AG08396 (cell line): ENCODE measurements at places on chromosomes 11 and 22.

GRCh38 chr22:40326905-40327735 lies 19.2 kb upstream of the ADSL start:
- DNase-seq: no peak

- DNase-seq: no peak
Observed at GRCh38 chr22:30875481-30876215, 92.9 kb downstream of the MORC2 start.

- no peak for DNase-seq
Observed at GRCh38 chr11:4677948-4678347, 19.7 kb downstream of the OR51E2 start.

DNA sequence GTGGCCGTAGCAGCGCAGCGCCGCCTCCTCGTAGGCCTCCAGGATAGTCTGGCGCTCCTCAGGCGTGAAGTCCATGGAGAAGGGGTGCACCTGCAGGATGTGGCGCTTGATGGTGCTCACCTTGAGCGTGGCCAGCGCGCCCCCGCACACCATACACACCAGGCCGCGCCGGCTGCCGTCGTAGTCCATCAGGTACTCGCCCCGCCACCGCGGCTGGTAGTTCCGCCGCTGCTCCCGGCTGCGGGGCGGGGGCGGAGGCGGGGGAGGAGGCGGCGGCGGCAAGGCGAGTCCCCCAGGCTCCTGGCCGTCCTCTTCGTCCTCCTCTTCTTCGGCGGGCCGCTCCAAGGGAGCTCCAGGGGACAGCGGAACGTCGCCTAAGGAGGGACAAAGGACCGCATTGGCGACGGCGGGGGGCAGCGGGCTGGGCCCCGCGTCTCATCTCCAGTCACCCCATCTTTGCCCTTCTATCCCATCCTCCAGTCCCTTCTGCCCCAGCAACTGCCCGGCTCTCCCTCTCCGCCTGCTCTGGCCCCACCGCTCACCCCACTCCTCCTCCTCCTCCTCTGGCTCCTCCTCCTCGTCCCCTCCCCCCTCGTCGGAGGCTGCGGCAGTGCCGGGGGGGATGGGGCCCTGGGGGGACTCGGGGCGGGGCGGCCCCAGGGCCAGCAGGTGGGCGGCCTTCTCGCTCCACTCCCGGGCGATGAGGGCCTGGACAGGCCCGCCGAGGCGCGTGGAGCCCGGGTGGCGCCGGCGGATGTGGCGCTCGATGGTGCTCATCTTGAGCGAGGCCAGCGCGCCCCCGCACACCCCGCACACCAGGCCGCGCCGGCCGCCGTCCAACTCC lies 4.9 kb downstream of the ZFTA start:
- peak; percentile 24 for DNase-seq

DNA sequence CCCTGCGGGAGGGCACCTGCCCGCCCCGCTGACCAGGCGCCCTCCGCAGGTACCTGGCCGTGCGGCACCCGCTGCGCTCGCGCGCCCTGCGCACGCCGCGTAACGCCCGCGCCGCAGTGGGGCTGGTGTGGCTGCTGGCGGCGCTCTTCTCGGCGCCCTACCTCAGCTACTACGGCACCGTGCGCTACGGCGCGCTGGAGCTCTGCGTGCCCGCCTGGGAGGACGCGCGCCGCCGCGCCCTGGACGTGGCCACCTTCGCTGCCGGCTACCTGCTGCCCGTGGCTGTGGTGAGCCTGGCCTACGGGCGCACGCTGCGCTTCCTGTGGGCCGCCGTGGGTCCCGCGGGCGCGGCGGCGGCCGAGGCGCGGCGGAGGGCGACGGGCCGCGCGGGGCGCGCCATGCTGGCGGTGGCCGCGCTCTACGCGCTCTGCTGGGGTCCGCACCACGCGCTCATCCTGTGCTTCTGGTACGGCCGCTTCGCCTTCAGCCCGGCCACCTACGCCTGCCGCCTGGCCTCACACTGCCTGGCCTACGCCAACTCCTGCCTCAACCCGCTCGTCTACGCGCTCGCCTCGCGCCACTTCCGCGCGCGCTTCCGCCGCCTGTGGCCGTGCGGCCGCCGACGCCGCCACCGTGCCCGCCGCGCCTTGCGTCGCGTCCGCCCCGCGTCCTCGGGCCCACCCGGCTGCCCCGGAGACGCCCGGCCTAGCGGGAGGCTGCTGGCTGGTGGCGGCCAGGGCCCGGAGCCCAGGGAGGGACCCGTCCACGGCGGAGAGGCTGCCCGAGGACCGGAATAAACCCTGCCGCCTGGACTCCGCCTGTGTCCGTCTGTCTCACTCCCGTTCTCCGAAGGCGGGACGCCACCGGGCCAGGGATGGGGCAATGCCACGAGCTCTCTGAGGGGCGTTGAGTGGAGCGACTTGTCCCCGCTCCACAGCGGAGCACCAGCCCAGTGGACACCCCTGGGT lies 1.8 kb downstream of the GALR3 start:
- DNase-seq: no peak

DNA sequence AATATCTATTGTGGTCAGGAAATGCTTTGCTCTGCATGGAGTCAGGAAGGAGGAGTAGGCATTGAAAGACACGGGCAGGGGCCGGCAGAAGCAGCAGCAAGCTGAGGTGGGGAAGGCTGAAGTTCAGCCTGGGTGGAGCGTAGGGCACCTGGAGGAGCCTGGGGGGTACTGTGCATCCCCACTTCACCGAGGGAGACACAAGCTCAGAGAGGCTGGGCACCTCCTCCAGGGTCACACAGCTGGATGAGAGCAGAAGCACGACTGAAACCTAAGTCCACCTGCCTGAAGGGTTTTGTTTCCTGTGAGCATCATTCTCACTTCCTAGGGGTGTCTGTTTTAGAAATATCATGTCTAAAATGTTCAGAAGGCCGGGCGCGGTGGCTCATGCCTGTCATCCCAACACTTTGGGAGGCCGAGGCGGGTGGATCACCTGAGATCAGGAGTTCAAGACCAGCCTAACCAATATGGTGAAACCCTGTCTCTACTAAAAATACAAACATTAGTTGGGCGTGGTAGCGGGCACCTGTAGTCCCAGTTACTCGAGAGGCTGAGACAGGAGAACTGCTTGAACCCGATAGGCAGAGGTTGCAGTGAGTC lies 138.3 kb downstream of the MPPED1 start:
- no peak for DNase-seq

DNA sequence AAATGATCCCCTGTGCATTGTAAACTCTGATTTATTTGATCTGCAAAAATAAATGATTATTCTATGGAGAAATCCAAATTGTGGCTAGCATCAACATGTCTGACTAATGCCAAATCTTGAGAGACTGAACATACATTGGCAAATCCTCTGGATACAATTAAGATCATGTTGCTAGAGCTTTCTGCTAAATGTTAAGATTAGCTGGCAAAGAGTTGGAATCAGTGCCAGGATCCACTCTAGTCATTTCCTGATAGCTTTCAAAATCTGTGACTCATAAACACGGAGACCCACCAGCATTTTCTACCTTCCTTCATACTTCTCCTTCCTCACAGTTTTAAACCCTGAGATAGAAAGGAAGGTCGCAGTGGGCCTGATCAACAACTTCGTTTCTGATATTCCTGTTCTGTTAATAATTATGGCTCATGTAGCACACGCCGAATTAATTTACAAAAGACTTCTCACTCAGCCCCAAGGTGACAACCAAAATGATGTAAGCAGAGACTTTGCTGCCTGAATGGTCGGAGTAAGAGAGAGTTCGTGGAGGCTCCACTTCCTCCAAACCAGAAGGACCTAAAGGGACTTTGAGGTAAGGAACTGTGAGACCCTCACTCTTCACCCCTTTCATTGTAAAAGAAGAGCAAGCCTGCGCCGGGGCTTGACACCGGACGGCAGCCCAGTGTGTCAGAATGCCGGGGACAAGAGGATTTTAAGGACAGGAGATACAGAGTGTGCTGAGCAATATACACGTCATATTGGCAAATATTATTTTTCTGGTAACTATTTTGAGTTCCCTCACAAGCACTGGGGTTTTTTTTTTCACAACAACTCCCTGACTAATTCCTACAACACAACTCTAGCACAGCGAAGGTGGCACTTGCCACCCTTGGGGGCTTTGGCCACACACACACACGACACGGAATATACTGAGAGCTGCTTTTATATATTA lies 42.0 kb downstream of the SERPINH1 start:
- peak; percentile 70 for DNase-seq

DNA sequence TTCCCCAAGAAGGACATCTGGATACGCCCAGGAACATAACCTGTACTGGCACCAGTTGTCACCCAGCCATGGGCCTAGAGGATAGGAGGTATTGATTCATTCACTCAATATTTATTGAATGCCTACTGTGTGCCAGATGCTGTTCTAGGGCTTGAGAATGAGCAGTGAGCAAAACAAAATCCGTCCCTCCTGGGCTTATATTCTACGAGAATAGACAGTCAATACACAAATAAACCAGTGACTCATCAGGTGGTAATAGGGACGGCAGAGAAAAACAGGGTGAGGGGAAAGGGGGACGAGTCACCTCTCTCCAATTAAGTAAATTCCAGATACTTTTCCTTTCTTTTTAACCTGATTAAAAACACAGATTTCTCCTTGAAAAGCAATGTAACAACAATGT lies 103.5 kb downstream of the MICAL2 start:
- DNase-seq: no peak

DNA sequence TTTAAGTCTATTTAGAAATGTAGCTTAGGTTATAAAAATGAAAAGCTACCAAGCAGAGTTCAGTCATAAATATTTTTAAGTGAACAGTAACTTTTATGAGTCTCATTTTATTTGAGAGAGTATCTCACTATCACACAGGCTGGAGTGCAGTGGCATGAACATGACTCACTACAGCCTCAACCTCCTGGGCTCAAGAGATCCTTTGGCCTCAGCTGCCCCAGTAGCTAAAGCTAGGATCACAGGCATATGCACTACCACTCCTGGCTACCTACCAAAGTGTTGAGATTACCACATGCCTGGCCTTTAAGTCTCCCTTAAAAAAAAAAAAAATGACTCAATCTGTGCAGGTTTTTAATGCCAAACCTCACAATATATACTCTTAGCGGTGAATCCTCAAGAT lies 34.7 kb upstream of the CLNS1A start:
- peak; percentile 51 for DNase-seq

DNA sequence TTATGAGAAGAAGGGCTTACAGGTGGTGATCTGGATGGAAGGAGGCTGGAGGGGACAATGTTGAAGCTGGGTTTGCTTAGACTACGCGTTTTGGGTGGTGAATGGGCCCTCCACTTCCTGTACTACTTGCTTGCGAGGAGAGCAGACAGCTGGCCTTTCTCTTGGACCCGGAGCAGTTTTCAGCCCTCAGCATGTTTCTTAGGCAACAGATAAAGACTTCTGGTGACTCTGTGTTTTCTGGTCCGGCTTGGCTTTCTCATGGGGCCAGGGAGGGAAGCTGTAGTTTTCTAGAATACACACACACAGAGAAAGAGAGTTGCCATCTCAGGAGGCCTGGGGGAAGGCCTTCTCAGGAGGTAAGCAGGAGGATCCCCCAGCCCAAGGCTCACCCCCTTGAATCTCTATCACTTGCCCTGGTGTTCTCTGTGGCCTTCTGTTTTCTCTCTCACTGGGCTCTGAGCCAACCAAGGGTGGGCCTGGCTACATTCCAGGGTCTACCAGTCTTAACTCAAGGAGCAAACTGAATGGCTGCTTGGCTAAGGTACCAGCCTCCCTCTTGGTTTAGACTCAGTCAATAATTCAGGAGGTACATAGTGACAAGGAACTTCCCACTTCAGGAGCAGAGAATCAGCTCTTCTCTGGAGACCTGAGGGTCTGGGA lies 2.4 kb downstream of the CCS start:
- no peak for DNase-seq

- DNase-seq: no peak
Observed at GRCh38 chr11:85903406-85903805, 48.2 kb downstream of the CCDC83 start.

DNA sequence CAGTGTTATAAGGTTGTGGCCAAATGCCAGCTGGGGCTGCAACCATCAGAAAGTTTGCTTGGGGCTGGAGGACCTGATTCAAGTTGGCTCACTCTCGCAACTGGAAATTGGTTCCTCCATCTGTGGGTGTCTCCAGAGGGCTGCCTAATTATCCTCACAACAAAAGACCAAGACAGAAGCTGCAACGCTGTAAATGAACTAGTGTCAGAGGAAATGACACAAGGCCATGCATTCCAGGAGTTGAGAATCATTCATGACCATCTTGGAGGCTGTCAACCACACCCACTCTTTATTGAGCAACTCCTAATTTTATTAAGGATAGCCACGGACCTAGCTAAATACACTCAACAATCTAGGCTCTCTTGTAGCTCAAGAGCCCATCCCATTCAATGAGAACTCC lies 1060.8 kb downstream of the OPCML start:
- DNase-seq: no peak

DNA sequence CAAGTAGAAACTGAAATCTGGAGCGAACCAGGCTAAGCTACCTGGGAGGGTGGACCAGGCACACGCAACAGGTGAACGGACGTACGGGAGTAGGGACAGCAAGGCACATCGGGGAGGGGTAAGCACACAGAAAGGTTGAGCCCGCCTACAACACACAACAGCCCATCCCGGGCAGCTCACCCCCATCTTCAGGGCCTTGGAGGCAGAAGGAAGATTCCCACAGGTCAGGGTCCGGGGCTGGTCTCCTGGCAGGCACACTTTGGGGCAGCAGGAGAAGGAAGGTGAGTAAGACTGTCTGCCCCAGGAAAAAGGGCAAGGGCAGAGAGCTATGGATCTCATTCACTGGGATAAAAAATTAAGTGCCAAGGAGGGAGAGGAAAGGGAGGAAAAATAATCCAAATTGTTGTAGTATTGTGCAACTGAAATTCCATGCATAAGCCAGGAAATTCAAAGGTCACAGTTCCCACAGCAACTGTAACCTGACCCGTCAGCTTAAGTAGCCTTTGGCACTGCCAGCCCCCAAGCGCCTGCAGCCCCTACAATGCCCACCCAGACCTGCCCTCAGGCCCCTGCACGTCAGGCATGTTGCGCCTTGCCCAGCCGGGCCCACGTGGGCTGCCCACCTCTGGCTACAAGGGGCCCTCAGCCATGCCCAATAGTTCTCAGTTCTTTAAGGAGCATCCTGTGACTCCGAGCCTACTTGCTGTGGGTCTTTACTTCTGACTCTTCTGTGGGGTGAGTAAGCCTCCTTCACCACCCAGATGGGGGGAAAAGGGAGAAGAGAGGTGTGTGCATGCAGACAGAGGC lies 51.8 kb downstream of the MICAL3 start:
- DNase-seq: peak; percentile 72

- no peak for DNase-seq
Observed at GRCh38 chr11:97157221-97157740, 767.5 kb downstream of the JRKL start.

DNA sequence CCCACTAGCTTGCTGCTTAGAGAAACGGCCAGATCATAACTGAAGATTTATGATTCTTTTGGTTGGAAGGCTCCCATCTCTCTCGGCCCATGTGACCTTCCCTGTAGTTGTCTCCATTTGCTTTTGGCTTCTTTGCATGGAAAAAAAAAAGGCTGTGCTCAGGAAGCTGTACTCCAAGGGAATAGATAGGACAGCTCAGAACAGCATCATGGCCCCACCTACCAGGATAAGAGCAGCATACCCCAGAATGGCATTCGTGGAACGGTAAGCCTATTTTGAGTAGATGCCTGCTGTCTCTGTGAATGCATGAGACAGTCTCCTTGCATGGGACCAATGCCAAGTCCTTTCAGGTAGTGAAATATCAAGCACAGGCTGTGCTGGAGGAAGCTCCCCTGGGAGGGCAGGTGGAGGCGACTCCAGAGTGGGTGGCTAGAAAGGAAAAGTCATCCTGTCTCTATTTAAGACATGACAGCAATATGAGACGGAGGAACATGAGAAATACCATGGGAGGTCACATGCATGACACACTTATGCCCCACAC lies 94.1 kb upstream of the AMOTL1 start:
- no peak for DNase-seq
